CD4-positive, alpha-beta T cell treated with Interferon alpha-2 for 1 hour (primary cell): ENCODE measurements at places on chromosomes 1 and 21.
A peak's percentile ranks its signal among the peaks of the same experiment; 100 is the strongest.

DNA sequence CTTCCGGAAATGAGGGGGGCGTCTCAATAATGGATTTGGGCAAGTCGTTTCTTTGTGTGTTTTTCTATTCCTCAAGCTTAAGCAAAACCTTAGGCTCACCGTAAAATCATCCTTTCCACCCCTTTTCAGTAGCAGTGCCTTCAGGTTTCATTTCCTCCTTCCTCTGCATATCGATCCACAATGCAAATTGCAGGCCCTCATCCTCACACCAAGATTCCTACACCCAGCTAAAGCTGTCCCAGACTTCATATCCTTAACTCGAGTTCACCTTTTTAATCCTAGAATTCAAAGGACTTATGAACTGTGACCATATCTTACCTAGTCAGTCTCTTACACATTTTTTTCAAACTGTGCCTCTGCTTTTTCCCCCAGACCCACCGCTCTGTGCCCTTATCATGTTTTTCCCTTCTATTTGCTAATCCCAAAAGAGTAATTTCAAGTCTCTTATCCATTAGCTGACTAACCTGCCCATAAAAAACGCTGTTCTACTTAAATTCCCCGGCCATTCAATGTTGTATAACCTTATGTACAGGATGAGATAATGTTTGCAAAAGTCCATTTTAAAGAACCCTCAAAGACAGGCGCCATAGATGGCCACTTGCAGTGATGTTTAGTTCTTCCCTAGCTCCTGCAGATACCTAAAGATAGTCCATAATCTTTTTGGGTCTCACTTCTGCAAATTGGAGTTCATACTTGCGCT lies 1.5 kb downstream of the AKIRIN1 start:
- DNase-seq, result no peak

DNA sequence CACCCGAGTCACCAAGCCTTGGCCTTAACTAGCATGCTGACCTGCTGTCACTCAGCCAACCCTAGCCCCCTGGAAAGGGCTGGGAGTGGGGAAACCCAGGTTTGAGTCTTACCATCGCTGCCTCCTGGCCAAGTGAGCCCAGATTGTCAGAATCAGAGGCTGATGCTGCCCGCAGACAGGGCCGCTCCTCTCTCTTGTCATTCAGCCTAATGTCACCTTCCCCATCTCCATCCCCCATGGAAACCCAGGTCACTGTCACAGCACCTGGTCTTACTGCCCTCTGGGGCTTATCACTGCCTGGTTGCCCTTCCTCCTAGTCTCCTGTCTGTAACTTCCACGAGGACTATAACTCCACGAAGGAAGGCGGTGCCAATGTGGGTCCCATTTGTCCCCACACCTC lies 53.6 kb upstream of the CASZ1 start:
- no peak for DNase-seq

DNA sequence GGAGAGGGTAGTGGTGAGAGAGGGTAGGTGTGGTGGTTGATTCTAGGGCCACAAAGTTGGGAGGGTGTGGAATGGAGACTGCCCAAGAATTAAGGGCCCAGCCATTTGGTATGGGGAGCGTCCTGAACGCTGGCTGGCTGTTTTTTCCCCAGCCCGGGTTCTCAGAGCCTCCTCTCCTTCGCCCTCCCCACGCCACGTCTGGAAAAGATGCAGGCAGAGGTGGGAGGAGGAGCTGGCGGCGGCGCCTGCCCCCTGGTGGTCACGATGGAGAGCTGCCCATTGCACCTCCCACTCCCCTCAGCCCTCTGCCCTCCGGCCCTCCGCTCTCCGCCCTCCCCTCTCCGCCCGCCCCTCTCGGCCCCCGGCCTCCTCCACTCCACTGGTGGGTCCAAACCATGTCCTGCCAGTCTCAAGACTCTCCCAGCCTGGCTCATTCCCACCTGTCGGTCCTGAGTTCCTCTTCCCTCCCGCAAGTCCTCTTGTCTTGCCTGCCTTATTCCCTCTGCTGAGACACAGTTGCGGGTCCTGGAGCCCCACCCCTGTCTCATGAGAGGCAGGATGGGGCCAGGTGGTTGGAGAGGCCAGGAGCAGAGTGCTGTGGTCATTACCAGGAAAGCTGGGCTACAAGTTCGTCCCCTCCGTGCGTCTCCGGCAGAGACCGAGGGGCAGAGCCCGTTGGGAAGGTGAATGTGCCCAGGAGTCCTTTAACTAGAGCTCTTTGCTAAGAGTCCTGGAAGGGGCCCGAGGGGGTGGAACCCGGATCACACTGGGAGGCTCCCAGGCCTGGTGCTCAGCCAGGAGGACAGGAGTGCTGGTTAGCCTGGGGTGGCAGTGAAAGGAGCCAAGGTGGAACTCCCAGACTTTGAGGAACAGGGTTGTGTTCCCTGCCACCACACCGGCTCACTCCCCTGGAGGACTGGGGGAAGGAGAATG lies 22.6 kb downstream of the ETNK2 start:
- DNase-seq, result peak; percentile 60

- no peak for DNase-seq
Measured at GRCh38 chr1:163168053-163168452, 34.7 kb downstream of the RGS5 start.

DNA sequence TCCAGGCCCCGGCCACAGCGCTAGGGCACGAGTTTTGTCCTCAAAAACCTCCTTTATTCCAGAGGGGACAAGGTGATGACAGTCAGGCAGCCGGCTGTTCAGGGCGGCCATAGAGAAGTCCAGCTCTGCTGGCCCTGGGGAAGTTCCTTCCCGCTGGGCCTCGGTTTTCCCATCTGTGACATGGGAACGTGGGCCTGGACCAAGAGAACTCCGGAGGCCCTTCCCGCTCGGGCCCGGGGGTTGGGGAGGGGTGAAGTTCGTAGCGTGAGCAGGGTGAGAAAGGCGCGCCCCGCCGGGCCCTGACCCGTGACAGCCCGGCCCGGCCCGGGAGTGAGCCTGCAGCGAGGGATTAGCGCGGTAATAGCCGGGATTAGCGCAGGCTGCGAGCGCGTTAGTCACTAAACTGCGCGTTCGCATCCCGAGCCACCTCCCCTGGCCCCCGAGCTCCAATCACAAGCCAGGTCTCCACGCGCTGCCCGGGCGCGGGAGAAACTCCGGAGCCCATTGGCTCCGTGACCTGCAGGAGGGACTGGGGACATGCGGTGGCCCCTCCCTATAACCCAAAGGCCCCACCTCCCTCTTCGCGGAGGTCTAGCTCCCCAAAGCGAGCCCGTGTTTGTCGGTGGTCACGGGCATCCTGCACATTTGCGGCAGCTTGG lies 29.8 kb upstream of the PADI2 start:
- DNase-seq, result no peak

DNA sequence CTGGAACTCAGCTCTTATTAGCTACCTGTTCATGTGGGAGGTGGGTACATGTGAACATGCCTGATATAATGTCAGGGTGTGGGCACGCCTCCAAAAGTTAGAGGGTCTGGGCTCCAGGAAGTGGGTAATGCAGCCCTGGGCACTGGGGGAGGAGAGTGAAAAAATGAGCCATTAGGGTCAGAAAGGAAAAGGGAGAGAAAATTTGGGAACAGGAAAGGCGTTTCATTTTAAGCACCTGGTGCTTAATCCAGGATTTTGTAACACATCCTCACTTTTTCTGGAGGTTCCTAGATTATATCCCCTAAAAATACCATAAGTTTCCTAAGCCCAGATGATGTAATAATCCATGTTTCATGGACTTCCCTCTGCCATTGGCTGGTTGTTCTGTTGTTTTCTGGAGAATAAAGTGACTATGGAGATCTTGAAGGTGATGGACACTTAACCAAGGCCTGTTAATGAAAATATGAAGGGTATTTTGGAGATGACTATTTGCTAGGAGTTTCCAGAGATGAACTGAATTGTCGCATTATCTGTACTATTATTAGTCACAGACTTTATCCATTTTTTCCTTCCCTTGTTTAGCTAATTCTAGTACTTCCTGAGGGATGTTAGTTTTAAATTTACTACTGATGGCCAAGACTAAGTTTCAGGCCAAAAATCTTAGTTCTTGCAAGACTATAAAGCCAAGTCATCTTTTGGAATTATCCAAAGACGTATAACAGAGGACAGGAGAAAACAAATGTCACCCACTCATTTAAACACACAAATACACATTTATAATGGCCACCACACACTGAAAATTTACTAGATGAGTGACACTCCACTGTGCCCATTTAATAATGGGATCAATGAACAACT lies 24.4 kb upstream of the TARBP1 start:
- no peak for DNase-seq

GRCh38 chr1:37028981-37029617 lies 5.2 kb downstream of the GRIK3 start:
- no peak for DNase-seq

GRCh38 chr21:29072873-29073221 lies 601 bp downstream of the CCT8 start:
- DNase-seq, result no peak

DNA sequence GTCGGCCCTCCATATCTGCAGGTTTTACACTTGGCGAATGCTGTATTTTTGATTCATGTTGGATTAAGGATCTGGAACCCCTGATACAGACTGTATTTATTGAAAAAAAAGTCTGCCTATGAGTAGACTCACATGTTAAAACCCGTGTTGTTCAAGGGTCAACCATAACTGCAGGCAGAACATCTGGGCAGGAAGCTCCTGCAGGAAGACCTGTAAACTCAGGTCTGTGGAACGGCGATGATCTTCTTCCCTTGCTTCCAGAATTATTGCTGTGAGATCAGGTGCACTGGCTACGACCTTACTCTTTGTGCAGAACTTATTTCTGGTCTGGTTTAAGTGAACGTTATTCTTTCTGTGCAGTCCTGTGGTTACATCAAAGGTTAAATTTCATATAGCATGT lies 96.6 kb downstream of the DISC1 start:
- no peak for DNase-seq

DNA sequence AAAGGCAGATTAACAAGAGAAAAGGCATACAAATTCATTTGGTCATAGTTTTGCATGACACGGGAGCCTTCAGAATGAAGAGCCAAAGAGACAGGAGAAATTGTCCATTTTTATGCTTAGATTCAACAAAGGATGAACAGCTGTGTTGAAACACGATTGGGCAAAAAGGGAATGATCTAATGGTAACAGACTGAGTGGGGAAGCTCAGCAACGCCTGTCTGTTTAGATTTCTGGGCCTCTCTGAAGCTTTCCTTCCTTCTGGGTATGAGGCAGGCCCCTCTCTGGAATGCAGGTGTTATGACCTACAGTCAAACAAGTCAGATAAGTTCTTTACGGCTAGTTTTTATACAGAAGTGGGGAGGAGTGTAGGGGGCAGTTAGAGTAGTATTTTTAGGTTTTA lies 154.6 kb downstream of the RGS7 start:
- no peak for DNase-seq

DNA sequence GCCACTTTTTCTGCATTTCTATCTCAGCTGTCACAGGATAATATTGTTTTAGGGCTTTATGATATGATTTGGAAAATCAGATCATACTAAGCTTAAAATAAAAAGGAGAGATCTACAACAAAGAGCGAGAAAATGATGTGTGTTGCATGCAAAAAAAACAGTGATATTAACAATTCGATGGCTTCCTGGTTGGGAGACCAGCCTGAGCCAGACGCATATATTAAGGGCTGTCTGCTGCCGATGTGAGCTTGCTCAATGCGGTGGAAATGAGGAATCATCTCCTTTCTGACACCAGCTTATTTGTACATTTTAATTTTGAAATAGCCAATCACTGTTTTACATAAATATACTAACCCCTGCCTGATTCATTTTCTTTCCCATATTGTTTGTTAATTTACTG lies 862.6 kb downstream of the USP25 start:
- no peak for DNase-seq

GRCh38 chr1:203570805-203571204 lies 55.8 kb upstream of the ATP2B4 start:
- no peak for DNase-seq

- peak; percentile 74 for DNase-seq
Measured at GRCh38 chr1:53393325-53393792, 65.5 kb upstream of the LRP8 start.

- peak; percentile 85 for DNase-seq
Measured at GRCh38 chr1:2585318-2586092, 1.1 kb upstream of the PRXL2B start.

- no peak for DNase-seq
Measured at GRCh38 chr1:103467100-103467499, 58.4 kb upstream of the RNPC3 start.

GRCh38 chr1:193927550-193927949 lies 741.1 kb upstream of the B3GALT2 start:
- no peak for DNase-seq

DNA sequence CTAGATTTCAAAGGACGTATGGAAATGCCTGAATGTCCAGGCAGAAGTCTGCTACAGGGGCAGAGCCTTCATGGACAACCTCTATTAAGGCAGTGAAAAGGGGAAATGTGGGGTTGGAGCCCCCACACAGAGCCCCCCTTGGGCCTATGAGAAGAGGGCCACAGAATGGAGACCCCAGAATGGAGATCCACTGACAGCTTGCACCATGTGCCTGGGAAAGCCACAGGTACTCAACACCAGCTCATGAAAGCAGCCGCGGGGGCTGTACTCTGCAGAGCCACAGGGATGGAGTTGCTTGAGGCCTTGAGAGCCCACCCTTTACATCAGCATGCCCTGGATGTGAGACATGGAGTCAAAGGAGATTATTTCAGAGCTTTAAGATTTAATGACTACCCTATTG lies 108.7 kb downstream of the DMRTB1 start:
- no peak for DNase-seq

DNA sequence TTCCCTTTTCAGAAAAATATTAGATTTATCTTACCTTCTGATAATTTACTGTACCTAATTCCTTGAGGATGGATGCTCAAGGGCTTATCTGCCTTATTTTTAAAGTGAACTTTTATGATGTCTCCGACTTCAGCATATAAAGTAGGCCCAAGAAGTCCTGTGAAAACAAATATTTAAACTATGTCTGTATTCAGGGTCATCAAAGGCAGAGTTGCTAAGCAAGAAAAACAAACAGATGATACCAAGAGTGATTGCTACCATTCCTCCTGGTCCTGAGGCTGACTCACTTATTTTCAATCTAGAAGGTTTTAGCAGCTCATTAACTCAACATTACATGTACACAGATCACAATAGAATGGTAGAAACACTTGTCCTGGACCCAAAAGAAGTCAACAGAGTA lies 14.1 kb downstream of the F5 start:
- DNase-seq, result peak; percentile 27

DNA sequence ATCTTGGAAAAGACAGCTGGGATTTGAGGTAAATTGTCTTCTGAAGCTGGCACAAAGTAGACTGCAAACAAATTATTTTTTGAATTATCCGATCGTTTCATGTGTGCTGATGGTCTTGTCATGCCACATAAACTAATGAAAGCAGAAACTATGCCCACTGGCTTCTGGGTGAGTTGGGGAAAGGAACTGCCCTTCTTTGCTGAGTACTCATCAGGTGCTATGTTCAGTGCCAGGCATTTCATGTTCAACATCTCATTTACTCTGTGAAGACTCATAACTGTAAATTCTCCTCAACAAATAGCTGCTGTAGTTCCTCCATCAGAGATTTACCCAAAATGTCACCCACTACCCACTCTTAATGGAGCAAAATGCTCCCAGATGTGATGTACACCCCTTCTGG lies 1.2 kb downstream of the TRIT1 start:
- DNase-seq, result no peak
